ENCODE measurements at places on chromosomes 13 and 19. TPM values are rescaled to one million over a fixed set of nuclear protein-coding genes. Genes with fewer than 3 reads are reported as not detected.

GRCh38 chr13:88601949-88602348 lies 930.8 kb downstream of the SLITRK5 start:
- DNase-seq, result no peak

DNA sequence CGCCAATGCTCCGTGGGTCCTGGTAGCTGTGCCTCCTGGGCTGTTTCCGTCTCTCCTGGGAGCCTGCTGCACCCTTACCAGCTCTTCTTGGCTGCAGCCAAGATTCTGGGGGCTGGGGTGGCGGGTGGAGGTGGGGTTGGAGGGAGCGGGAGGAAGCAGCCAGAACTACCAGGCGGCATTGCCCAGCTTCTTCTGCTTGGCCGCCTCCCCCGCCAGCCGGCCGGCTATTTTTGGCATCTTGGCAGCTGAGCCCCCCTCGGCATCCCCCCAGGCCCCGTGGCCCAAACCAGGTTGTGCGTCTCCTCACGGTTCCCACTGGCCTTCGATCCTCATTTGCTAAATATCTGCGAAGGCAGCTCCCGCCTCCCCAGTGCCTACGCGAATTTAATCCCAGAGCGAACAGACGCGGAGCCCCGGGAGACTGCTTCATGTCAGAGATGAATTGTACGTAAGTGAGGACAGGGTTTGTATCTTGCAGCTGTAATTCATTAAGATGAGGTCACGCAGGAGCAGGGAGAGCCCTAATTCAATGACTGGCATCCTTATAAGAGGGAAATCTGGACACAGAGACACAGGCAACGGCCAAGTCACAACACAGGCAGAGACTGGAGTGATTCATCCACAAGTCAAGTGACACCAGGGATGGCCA lies 12.8 kb upstream of the PEAK3 start:
- peak; percentile 67 for DNase-seq

- no peak for DNase-seq
Observed at GRCh38 chr13:83877651-83878355, 4.5 kb downstream of the SLITRK1 start.

GRCh38 chr19:31592456-31592855 lies 243.2 kb upstream of the TSHZ3 start:
- DNase-seq, result no peak

- no peak for DNase-seq
Observed at GRCh38 chr19:45901432-45901911, 941 bp downstream of the MYPOP start.

DNA sequence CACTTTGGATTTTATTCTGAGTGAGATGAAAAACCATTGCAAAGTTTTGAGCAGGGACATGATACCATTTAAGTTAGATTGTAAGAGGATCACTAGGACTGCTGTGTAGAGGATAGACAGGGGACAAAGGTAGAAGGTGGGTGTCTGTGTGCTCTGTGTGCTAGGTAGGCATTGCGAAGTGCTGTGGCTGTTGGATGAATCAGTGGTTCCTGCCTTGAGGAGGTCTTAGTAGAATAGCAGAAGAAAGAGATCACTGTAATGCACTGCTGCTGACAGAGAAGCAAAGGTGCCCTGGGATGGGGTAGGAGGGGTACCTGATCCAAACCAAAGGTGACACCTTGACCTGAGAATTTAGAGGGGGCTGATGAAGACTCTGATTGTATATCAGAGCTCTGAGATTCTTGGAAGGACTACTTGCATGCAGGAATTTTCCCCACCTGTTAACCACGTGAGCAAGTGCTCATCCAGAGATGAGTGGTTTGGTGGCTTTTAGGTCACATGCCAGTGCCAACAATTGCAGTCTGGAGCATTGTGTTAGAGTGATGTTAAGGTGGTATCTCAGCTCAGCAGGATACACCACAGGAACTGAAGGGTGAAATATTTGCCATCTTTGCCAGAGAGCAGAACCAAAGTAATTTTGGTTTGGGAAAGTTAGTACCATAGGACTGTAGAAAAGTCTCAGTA lies 10.8 kb downstream of the WASF3 start:
- DNase-seq, result no peak

- no peak for DNase-seq
Observed at GRCh38 chr19:7773841-7774240, 10.8 kb downstream of the CLEC4M start.

Gene ANKRD24
- total RNA-seq, result 0.51 TPM

Gene CDX2
- total RNA-seq, result not detected
